ENCODE measurements at places on chromosomes 4 and X.

GRCh38 chr4:102862016-102862415 is 6.8 kb upstream of the CISD2 start:
- no peak for DNase-seq

DNA sequence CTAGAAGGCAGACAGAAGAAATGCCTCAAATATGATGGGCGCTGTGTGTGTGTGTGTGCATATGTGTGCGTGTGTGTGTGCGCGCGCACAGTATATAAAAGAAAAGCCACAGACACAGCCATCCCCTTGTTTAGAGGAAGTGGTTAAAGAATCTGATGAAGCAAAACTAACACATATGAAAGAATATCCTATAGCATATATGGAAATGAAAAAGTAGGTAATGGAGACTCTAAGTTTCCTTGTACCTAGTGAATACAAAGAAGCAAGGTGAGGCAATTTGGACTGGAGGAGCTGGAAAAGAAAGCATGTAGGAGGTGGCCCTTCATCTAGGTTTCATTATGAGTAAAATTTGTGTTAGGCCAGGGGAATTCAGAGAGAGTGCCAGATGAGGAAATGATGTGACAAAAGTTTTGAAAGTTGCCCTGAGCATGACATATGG is 58.6 kb upstream of the MCF2 start:
- DNase-seq: no peak

- DNase-seq: no peak
These were observed 280.7 kb downstream of the BCOR start for GRCh38 chrX:39816871-39817731.

- DNase-seq: no peak
These were observed 203.1 kb downstream of the LARP7 start for GRCh38 chr4:112840061-112840460.

GRCh38 chrX:88244066-88244465 is 503.0 kb upstream of the CPXCR1 start:
- no peak for DNase-seq

DNA sequence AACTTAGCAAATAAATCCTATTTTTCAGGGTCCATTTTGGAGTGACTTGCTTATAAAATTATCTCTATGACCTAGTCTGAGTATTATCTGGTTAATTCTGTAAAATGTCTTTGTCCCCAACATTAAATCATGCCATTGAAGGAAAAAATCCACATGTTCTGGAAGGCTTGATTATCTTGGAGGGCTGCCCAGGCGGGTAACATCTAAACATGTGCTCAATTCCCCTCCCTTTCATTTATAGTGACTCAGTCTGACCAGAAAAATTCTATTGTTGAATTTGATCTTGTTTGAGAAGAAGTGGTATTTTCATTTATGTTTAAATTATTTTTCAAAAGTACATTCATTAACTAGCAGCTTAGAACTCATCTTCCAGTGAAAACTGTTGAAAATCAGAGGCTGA is 55.4 kb upstream of the SLC10A7 start:
- no peak for DNase-seq

- no peak for DNase-seq
These were observed 10.3 kb downstream of the CTBP1 start for GRCh38 chr4:1238676-1239000.
